Choroid plexus epithelial cell (primary cell): ENCODE measurements at places on chromosomes 2 and 18.
A peak's percentile ranks its signal among the peaks of the same experiment; 100 is the strongest.

GRCh38 chr2:59936048-59936447 is 617.4 kb downstream of the BCL11A start:
- no peak for DNase-seq

GRCh38 chr2:70663411-70663810 is 104.6 kb downstream of the ADD2 start:
- DNase-seq = no peak

DNA sequence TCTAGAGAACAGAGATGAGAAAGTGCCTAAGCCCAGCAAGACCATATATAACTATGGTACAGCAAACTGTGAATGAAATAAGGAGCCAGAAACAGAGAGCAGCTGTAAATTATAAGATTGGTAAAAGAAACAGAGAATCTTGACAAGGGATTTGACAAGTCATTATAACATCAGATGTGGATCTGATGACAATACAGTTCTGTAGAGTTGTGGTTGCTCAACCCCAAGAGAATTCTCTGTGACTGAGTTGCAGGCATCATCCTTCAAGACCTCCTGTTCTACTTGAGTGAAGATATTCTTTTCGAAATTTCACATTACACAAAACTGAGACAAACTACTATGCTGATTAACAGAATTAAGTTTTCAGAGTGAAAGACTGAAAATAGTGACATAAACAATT is 343.1 kb upstream of the SLC39A10 start:
- no peak for DNase-seq

DNA sequence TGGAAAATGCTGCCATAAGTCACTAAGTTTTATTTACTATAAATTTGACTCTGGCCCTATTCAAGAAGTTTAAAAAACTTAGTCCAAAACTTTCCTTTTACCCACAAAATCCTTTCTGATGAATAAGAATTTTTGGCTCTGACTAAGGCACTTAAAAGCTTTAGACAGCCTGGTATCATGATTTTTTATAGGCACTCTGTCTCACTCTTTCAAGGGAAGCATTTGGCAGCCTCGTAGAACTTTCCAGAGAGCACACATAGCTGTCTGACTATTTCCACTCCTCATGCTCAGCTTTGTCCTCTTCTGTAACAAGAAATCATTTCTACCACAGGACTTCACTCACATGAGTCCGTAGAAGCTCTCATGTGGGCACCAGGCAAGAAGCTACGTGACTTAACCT is 32.3 kb upstream of the XDH start:
- DNase-seq = no peak

DNA sequence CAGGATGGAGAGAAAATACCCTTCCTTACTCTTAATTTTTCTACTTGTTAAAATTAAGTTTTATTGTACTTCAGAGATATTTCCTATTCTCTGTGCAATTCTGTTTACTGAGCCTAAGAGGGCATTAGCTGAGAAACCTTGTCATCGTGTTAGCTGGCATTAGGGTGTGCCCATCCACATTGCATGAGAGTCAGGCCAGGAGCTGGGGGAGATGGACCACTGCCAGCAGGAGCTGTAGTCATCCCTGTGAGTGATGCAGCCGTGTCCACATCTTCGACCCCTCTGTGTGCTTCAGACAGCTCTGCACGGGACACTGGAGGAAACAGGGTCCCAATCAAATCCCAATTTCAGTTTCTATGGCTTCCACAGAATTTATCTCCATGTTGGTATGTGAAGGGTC is 34.2 kb downstream of the ABCA12 start:
- no peak for DNase-seq

DNA sequence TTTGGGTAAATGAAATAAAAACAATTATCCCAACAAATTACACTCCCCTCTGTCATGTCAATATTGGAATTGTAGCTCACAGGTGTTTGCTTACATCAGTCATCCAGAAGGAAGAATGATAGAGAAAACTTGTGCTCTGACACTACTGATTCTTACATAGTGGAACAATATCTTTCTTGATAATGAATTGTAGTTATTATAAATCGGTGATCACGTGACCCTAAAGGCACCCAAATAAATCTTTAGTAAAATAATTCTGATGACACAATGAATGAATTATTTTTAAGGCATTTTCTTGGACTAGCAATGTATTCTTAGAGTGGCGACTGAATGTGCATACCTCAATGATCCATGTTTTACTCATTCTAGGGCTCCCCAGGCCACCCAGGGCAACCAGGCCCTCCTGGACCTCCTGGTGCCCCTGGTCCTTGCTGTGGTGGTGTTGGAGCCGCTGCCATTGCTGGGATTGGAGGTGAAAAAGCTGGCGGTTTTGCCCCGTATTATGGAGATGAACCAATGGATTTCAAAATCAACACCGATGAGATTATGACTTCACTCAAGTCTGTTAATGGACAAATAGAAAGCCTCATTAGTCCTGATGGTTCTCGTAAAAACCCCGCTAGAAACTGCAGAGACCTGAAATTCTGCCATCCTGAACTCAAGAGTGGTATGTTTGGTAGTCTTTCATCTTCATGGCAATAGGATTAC is 34.5 kb downstream of the COL3A1 start:
- DNase-seq = no peak

DNA sequence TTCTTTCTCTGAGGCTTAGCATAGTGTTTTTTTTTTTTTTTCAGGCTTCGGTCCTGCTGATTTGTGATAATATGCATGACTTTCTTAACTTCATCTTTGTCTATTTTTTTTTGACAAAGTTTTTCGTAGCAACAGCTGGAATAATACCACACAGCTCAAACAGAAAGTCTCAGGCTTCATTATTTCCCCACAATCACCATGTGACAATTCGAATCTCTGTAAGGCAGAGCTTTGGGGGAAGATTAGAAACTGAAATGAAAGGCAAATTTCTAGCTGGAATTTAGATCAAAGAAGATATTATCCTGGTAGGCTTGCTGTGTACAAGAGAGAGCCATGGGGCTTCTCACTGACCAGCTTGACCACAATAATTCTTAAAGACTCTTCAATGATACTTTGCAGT is 12.2 kb upstream of the CD28 start:
- peak; percentile 65 for DNase-seq

DNA sequence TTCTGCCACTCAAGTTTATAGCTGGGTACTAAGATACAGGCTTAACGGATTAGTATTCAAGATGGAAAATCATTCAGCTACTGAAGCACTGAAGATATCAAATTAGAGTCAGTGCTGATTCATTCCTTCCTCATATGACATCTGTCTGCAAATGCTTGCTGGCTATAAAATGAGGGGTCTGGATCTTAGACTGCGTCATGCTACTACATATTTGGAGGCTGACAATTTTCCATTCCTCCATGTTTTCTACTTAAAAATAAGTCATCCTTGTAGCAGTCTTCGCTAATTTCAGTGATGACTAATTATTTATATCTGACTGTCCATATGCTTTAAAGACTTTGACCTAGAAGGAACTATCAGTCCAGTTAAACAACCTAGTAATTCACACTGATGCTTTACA is 233.4 kb downstream of the RIT2 start:
- DNase-seq = no peak

DNA sequence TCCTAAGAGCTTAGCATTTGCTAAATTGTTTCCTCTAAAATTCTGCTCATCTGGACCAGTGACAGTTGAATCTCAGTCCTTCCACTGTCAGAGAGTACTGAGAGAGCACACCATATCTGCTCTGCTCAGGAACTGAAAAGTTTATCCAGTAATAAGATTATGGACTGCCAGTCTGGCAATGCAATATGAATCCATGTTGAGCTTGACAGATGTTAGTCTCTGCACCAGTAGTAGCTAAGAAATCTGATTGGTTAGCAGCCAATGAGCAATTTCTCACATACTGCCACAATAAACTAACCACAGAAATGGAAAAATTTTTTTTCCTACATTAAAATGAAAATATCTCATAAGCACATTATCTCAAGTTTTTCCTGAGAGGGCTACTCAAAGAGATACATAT is 2.3 kb downstream of the PRKD3 start:
- DNase-seq = peak; percentile 75

DNA sequence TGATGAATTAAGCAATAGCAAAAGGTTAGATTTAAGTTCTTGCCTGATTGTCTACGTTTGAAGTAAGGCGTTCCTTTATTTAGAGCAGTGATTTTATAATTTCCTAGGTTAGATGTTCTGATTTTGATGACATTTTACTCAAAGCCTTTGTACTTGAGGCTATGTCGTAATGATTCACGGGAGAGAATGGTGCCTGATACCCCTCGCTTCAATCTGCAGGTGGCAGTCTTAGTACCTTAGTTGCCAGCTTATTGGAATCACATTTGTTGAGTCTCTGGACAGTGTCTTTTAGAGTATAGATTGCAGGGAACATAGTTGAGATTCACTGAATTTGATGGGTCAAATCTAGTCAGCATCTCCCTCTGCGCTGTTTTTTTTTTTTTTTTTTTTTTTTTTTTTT is 89.5 kb downstream of the BIRC6 start:
- peak; percentile 9 for DNase-seq

GRCh38 chr18:26473672-26474071 is 74.7 kb downstream of the KCTD1 start:
- DNase-seq = no peak

DNA sequence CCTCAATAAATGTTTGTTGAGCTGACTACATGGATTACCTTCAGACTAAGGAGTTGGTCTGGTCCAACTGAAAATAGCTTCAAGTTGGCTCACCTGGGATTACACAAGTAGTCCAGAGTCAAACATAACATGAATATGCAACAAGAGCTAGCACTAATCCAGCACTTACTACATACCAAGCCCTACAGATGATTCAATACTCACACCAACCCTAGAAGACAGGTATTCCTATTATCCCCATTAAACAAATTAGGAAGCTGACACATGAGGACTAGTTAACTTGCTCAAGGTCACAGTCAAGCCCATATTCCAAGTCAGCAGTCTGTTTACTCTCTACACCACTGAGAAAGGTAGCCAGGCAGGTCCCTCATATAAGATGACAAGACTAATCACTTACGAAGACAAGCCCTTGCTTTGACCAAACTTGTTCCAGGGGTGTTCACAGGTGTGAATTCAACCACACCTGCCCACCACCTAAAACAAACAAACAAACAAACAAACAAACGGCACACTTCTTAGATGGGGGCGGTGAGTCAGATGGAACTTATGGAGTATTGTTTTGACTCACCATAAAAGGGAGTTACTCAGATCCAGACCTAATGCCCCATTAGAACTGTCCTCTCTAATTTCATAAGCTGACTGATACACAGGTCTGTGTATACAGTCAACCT is 29.1 kb downstream of the TMEM131 start:
- peak; percentile 9 for DNase-seq

GRCh38 chr2:121182520-121182919 is 102.5 kb downstream of the TFCP2L1 start:
- no peak for DNase-seq

- no peak for DNase-seq
These were observed 30.4 kb downstream of the CYTIP start for GRCh38 chr2:157413326-157414035.

GRCh38 chr2:12935222-12935621 is 218.5 kb downstream of the TRIB2 start:
- DNase-seq = no peak

DNA sequence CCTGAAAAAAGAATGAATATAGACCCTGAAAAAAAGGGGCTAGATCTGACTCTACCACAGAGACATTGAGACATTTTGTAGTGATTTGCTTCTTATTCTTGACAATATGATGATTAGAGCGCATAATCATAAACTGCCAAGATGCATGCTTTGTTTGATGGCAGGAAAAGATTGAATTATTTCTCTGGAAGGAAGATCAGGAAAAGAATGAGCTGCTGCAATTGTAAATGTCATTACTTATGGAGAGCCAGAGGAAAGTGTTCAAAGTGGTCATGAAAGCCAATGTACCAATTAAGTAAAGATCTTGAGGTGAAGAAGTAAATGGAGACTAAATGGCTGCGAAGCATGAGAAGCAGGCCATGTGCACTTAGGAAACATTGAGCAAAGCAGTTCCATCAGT is 126.4 kb upstream of the NXPH2 start:
- DNase-seq = no peak

DNA sequence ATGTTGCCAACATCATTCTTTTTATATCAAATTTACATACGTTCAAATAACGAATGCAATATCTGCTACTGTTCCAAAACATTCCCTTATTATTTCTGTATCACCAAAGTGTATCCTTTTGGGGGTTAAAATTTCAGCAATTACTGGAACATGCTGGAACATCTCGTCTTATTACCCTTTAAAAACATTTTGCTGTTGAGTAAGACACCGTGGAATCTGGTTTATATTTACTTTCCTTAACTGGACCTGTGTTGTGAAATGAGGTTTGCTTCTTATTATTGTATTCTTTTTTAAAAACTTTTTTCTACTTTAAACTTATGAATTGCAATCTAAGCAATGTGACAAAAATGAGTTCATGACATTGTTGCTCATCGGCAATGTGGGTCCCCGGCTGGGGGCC is 87.4 kb upstream of the PTPRM start:
- peak; percentile 75 for DNase-seq

GRCh38 chr18:60246606-60247005 is 126.0 kb downstream of the MC4R start:
- DNase-seq = no peak

GRCh38 chr2:147232225-147232669 is 612.6 kb upstream of the ACVR2A start:
- no peak for DNase-seq

DNA sequence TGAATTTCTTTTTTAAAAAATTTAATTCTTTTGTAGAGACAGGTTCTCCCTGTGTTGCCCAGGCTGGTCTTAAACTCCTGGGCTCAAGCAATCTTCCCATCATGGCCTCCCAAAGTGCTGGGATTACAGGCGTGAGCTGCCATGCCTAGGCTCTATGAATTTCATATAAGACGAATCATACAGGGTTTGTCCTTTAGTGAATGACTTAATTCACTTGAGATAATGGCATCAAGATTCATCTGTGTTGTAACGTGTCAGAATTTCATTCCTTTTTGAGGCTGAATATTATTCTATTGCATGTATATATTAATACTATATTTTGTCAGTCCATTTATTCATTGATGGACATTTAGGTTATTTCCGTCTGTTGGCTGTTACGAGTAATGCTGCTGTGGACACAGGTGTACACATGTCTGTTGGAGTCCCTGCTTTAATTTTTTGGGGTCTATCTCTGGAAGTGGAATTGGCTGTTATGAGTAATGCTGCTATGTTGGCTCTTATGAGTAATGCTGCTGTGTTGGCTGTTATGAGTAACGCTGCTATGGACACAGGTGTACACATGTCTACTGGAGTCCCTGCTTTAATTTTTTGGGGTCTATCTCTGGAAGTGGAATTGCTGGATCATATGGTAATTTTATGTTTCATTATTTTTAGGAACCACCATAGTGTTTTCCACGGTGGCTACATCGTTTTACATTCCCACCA is 210.6 kb downstream of the CAMKMT start:
- peak; percentile 22 for DNase-seq

DNA sequence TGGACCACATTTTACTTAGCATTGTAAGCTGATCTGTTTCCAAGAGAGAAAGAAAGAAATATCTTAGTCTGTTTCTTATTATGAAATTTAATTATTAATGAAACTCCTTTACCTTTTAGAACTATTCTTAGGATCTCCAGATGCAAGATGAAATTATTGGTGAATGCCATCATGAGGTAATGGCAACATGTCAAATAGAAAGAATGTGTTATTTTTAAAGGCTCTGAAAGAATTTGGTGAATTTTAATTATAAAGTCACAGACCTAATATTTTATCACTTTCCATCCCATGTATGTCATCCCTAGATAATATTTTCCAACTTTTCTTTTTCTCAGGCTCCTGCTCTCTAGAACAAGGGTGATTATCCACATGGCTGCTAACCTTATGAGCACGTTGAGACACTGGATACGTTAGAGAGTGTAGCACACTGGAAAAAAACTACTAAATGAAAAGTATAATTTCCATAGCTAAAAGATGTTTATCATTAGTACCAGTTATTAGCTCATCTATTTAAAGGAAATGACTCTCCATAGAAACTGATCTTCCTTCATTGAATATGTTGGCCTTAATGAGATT is 95.2 kb upstream of the SCG2 start:
- no peak for DNase-seq
